ENCODE measurements at places on chromosomes 6 and 20.

- DNase-seq = no peak
Observed at GRCh38 chr6:52491203-52492069, 71.3 kb downstream of the EFHC1 start.

- DNase-seq = no peak
Observed at GRCh38 chr6:111406200-111406721, 76.8 kb downstream of the REV3L start.

- DNase-seq = no peak
Observed at GRCh38 chr6:8539453-8539852, 104.1 kb upstream of the SLC35B3 start.

GRCh38 chr6:56660381-56660730 lies 17.7 kb upstream of the DST start:
- no peak for DNase-seq

- no peak for DNase-seq
Observed at GRCh38 chr20:58378704-58379103, 10.3 kb upstream of the VAPB start.

- DNase-seq = no peak
Observed at GRCh38 chr6:88725111-88725975, 238.1 kb downstream of the RNGTT start.

GRCh38 chr6:14781772-14782525 lies 463.9 kb upstream of the JARID2 start:
- no peak for DNase-seq

DNA sequence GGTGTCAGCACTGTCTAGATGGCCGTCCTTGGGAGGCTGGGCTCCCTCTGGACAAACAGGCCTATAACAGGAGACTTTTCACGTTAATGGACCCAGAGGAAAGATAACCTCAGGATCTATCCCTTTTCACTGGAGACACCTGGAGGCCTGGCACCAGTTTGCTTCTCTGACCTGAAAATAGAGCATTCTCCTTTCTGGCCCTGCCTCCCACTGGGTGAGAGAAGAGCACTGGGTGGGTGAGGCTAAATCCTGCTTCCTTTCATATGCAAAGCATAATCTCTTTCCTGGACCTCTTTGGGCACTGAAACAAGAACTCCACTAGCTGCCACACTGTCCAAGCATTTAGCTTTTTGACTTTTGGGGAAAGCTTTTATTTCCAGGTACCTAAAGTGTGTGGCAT lies 78.3 kb downstream of the FOXO3 start:
- no peak for DNase-seq

- no peak for DNase-seq
Observed at GRCh38 chr6:93423542-93423941, 4.2 kb upstream of the EPHA7 start.

DNA sequence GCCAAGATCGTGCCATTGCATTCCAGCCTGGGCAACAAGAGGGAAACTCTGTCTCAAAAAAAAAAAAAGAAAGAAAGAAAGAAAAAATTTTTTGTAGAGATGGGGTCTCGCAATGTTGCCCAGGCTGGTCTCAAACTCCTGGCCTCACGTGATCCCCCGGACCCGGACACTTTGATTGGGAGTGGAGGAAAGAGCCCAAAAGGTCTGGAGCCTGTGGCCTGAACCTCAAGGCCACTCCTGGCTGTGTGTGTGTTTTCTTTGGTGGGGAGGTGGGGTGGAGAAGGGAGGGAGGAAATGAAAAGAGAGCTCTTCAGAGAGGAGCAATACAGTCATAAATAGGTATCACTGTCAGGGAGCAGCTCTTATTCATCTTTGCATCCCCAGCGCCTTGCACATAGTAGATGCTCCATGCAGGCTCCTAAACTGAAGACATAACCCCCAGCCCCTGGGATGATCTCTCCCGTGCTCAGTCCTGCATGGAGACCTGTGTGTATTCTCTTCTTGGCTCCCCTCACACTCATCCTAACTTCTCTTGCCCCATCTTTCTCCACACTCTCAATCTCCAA lies 75.7 kb downstream of the FGD2 start:
- no peak for DNase-seq

- no peak for DNase-seq
Observed at GRCh38 chr6:41636833-41637193, 1.5 kb upstream of the MDFI start.

DNA sequence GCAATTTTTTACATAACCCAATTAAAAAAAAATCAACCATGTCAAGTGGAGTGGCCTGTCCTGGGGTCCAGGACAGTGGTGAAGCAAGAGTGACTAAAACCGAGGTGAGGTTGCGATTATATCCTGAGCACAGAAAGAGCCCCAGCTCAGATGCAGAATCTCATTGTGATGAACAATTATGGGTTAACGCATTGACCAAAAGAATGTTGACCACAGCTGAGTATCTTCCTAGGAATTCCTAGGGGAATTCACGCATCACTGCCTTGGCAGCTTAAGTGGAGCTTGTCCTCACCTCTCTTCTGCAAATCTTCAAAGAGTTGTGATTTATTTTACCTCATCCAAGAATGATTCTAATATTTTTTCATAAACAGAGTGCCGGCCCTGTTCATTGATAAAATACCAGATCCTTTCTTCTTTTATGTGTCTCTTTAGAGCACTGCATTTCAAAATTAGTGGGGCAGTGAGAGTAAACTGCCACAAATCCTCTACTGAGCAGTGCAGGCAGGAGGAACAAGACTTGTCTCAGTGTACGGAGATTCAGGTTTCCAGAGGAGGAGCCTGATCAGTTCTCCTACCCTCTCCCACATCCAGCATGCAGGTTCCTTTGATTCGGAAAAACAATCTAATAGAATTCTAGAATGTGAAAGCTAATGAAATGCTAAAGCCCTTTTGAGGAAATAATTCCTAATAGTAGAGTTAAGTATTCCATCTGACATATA lies 60.1 kb upstream of the ZNF184 start:
- no peak for DNase-seq

- no peak for DNase-seq
Observed at GRCh38 chr6:45192556-45192955, 135.6 kb upstream of the RUNX2 start.

- no peak for DNase-seq
Observed at GRCh38 chr20:63315240-63315689, 22.3 kb downstream of the COL20A1 start.

GRCh38 chr6:168221000-168221399 lies 98.6 kb downstream of the DACT2 start:
- no peak for DNase-seq

- DNase-seq = no peak
Observed at GRCh38 chr6:34243131-34243771, 5.6 kb downstream of the SMIM29 start.

DNA sequence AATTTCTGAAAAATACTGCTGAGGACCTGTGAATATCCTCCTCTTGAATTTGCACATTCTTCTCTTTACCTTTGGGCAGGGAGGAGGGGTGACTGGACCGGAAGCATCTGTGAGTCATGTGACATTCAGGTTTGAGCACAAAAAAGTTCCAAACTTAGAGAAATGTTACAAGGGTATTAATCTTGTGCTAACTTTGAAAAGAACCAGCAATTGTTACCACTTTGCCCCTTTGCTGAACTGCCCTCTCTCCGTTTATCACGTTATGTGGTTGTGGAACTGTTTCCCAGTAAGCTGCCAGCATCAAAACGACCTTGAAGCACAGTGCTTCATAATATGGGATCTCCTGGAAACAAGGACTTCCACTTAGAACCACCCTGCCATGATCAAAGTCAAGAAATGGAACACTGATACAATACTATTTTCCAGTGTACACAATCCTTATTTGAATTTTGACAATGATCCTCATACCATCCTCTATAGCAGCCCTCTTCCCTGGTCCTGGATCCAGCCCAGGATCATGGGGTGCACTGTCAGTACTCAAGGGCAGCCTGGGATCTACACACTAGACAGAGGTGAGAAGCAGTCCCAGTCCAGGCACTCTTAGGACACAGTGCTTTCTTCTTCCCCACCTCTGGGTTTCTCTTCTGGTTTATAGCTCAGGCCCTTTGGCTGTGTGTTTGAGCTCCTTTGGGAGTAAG lies 2.3 kb upstream of the TUBB1 start:
- DNase-seq = no peak
